ENCODE measurements at places on chromosomes 5 and 9.

DNA sequence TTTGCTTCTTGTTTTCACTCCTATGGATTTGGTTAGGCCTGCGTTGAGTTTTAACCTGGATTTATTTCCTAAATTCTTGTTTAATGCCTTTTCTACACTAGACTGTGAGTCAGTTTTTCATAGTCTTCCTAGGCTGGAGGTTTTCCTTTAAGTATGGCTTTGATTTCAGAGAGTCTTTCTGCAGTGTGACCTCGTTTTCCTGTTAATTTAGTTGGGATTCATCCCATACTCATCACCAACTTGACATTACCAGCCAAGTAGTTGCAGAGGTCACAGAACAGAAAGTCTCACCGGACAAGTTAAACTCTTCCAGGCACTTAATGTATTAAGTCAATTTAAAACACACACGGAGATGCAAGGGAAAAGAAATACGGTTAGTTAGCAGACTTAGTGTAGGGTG lies 29.7 kb upstream of the AUH start:
- DNase-seq, result no peak

GRCh38 chr5:57441557-57441956 lies 41.1 kb downstream of the ACTBL2 start:
- DNase-seq, result no peak

DNA sequence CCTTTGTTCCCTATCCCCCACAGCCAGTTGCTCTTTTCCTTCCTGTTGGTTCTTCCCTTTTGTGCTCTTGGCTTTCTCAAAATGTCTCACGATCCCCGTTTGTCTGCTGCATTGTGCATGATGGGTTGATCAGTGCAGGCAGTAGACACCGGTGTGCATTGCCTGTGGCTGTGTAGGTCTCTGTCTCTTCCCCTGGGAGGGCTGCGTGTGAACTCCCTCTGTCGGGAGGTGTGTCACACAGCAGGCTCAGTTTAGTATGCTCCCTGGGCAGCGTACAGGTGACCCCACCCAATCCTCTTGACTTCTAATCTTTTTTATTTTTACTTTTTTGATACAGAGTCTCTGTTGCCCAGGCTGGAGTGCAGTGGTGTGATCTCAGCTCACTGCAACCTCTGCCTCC lies 265.3 kb downstream of the FSTL4 start:
- no peak for DNase-seq

GRCh38 chr9:136944212-136944518 lies 373 bp downstream of the FBXW5 start:
- DNase-seq, result no peak

DNA sequence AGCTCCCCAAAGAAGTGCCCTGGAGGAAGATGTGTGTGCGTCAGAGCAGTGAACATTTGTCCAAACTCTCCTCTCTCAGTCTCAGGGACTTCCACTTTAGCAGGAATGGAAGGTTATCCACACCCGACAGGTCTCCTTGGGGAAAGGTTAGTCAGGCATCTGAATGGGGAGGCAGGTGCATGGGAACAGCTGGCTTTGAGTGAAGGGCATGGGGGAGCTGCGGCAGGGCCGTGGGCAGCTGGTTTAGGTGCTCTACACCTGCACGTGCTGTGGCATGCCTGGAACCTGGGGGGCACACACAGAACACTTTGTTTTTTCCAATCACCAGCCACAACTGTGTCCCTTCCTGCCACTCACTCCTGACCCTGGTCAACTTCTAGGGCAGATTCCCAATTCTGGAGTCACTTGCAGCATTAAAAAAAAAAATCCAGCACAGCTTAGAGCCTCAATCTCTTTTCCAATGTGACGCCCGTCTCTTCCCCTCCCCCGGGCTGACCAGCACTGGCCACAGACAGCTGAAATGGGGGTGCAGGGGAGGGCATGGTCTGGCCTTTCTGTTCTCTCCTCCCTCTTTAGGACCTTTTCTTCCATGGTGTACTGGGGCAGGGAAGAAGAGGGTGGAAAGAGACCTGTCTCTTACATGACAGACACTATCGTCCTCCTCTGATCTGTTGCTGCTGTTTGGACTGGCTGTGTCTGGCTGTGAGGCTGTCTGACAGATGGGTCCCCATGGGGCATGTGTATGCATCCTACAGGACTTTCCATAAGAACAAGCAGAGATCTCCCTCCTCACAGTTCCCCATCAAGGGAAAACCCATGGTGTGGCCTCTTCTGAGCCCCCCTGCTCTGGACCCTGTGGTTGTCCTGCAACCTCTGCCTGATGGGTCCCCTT lies 9.5 kb upstream of the IL3 start:
- no peak for DNase-seq

DNA sequence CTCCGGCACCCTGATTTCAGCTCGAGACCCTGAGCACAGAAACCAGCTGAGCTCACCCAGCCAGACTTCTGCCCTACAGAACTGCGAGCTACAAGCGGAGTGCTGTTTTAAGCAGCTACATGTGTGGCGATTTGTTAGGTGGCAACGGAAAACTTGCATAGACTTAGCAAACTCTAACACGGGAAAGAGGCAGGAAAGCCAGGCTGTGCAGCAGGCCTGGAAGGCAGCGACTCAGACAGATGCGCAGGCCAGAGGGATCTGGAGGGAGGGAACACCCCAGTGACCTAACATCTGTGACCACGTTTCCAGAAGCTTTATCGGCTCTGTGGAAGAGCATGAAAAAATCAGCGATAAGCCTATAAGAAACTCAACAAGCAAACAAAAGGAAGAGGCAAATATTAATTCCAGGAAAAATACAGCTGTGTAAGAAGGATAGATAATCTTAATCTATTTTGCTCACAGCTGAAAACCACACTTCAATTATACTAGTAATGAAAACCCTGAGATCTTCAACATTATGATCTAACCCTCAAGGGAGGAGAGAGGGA lies 11.0 kb downstream of the UBAC1 start:
- no peak for DNase-seq

DNA sequence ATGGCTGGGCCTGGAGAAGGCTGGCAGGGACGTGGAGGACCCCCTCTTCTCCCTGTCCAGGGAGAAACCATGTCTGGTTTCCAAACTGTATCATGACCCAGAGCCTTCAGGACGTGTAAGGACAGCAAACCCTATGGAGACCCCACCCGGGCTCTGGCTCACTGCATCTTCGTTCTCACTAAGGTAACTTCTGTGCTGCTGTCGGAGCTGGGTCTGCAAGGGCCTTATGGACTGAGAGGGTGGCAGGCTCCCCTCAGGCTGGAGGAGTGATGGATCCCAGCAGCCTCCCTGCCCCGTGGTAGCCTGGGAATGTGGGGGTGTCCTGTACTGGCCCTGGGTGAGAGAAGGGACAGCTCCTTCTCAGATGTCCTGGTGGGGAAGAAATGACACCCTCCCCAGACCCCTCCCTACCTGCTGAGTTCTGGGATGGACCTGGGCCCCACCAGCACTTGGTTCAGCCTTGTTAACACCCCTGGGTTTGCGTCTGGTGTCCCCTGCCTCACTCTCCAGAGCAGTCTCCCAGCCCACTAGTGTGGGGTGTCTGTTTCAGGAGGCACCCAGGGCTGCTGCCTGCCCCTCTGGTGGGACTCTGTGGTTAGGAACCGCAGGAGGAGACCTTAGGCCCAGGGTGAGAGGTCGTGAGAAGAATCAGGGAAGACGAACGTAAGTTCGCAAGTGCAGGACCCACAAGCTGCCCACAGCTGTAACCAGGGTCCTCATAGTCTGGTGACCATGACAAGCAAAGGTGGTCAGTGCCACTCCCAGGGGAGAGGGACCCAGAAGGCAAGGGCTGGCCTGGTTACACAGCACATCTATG lies 6.6 kb downstream of the SPATA31E1 start:
- no peak for DNase-seq

DNA sequence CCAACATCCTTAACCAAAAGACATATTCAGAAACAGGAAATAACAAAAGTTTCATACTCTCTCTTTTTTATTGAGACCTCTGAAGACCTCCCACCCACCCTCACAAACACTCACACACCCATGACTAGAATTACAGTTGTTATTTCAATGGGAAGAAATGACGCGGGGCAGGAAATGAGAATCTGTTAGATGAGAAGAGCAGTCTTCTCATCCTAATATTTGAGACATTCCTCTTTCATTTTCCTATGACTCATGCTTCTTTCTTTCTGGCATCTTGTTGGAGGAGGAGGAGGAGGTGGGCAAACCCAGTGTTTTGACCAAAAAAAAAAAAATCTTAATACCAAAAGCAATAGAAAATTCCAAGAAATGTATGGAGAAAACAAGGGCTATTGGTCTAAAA lies 179.5 kb upstream of the TARS1 start:
- DNase-seq, result no peak

DNA sequence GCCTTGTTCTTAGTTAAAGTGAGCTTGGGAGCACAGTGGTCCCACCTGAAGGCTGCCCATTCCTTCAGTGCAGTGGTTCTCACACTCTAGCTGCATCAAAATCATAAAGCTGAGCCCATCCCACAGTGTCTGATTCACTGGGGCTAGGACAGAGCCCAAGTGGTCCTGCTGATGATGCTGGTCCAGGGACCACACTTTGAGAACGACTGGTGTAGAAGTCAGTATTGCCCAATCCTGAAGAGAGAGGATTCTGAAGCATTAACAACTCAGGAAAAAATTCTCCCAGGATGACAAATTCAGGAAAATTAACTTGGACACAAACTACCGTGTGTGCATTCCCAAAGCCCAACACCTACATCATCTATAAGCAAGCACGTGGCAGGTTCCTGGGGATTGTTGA lies 176.2 kb downstream of the GABBR2 start:
- no peak for DNase-seq

DNA sequence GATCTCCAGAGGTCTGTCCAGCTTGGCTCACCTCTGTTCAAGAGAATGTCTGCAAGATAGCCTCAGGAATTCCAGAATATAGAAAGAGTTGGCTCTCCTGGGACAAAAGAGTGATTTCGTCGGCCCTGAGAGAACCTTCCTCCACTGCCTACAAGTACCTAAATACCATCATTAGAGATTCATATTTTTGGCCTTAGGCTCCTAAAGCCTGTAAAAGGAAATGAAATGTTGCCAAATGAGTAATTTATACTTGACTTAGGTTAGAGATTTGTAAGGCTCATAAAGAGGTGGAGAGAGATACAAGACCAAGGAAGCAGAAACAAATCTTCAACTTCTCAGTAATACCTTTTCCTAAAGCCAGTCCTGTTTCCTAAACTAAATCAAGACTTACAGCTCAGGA lies 146.2 kb downstream of the CCDC192 start:
- no peak for DNase-seq

- DNase-seq, result no peak
Observed at GRCh38 chr5:21142791-21143190, 1154.8 kb upstream of the CDH18 start.

DNA sequence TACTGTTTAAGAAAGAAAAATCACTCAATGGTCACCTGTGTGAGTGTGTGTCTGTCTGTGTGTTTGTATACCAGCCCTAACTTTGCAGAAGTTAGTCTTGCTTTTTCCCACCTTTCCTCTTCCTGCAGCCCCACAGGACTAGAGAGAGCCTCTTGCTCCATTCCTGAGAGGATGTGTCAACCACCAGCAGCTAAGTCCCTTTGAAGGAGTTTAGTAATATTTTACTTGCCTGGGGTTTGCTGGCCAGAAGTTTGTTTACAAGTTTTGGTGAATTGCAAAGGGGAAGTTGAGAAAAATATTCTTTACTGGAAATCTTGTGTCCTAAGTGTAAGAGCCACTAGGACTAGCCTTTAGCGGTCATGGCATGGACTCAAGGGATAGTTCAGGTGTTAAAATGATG lies 316.2 kb downstream of the BRINP1 start:
- DNase-seq, result no peak

- no peak for DNase-seq
Observed at GRCh38 chr5:97458851-97459250, 275.8 kb upstream of the RIOK2 start.

DNA sequence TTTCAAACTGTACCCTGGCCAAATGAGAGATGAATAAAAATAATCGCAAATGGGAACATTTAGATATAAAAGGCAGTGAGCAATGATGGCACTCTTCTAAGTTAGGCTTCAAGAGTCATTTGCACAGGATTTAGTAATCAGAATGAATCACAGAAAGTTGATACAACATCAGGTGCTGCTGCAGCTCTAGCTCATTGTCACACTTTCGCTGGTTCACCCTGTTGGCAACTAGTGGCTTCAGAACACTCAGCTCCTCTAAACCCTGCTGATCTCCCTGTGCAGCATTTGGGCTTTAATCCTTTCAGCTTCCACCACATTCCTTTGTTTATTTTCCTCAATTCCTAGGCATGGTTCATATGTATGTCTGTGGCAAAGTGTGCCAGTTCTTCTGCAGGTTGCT lies 2071.2 kb upstream of the CDH6 start:
- no peak for DNase-seq

- DNase-seq, result no peak
Observed at GRCh38 chr9:131734165-131734610, 5.7 kb downstream of the RAPGEF1 start.

DNA sequence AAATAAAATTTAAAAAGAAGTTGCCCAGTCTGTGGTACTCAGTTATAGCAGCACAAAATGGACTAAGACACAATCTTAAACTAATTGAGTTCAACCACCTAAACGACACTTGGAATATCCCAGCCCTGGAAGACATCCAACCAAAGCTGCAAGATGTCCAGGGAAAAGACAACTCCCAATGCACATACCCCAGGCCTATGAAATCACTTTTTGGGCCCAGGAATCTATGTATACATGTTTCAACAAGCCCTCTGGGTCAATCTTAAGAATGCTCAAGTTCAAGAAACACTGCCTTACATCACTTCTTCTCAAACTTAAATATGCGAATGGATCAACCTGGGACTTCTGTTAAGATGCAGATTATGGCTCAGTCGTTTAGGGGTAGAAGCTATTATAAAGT lies 148.6 kb downstream of the ELAVL2 start:
- no peak for DNase-seq

GRCh38 chr5:10680876-10681481 lies 80.1 kb downstream of the DAP start:
- DNase-seq, result no peak

DNA sequence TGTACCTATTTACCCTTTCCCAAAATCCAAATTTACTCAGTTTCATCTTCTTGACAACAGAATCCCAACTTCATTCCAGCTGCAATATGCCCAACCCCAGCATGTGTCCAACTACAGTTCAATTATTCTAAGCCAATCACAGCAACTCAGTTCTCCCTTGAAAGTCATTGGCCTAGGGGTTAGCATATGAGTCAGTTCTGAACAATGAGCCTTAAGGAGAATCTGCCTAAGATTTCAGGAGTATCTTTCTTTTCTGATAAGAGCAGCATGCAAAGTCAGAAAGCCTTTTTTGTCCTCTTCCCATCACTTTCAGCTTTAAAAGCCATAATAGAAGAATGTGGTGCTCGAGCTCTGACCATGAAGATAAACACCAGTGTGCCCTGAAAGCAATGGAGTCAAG lies 44.4 kb upstream of the RASGRF2 start:
- DNase-seq, result no peak

- DNase-seq, result no peak
Observed at GRCh38 chr9:105842023-105842644, 147.8 kb downstream of the TMEM38B start.

GRCh38 chr5:139636207-139636792 lies 11.8 kb upstream of the CXXC5 start:
- no peak for DNase-seq

GRCh38 chr5:8059337-8059736 lies 190.4 kb downstream of the MTRR start:
- DNase-seq, result no peak

GRCh38 chr5:163089926-163090325 lies 347.5 kb upstream of the CCNG1 start:
- DNase-seq, result no peak

GRCh38 chr5:181039471-181039870 lies 595 bp upstream of the BTNL9 start:
- no peak for DNase-seq

GRCh38 chr9:108139900-108140299 lies 650.3 kb upstream of the KLF4 start:
- no peak for DNase-seq

All from activated T-helper 1 cell treated with anti-CD3 and anti-CD28 coated beads, Interleukin-2, amount 50 U/mL, for 16 hours (primary cell).